Erythroblast (primary cell): ENCODE measurements at places on chromosomes 5 and 9.

GRCh38 chr9:130981002-130981755 lies 27.8 kb upstream of the LAMC3 start:
- DNase-seq, result no peak

- DNase-seq, result no peak
These were observed 12.8 kb downstream of the CEP78 start for GRCh38 chr9:78248635-78249034.

DNA sequence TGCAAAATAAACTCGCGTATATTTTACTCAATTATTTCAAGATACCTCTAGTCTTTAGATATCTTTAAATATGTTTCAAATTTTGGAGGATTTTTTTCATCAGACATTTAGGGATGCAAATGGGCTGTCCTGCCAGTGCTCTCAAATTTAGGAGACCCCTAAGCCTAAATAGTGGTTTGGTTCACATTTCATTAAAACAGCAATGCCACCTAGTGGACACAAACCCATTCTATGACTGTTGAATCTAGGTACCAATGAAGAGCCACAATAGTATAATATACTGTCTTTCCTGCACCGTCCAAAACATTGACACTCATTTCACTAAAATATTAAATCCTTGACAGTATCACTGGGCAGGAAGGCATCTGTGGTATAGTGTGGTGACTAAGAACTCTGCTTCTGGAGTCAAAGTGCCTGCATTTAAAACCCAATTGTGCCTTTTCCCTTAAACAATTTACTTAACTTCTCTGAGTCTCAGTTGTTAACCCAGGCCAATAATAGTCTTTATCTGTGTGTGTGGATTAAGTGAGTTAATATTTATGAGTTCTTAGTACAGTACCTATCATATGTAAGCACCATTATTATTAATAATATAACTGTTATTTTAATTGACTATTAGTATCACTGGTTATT lies 148.0 kb downstream of the RORB start:
- peak; percentile 4 for DNase-seq

GRCh38 chr5:78613151-78613533 lies 35.4 kb downstream of the LHFPL2 start:
- no peak for DNase-seq

GRCh38 chr5:140319833-140320232 lies 16.9 kb upstream of the PFDN1 start:
- no peak for DNase-seq

DNA sequence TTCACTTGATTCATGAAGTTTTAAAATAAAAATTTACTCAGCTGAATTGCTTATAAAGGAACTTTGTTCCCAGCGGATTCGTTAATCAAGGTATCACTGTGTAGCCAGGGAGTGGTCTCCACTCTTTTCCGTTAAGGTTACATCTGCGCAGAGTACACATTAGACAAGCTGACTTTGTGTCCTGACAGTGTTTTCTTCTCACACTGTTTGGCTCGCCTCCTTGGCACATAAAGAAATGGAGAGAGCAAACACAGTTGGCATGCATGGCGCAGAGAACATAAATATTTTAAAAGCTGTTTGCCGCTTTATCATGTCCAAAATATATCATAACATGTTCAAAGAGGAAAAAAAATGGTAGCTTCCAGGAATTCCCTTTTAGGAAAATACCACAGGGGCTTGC lies 153.2 kb downstream of the EDIL3 start:
- no peak for DNase-seq

GRCh38 chr9:69122082-69122548 lies 52.0 kb upstream of the TJP2 start:
- peak; percentile 85 for DNase-seq

- DNase-seq, result peak; percentile 67
These were observed 554 bp downstream of the SDHA start for GRCh38 chr5:218457-219291.

DNA sequence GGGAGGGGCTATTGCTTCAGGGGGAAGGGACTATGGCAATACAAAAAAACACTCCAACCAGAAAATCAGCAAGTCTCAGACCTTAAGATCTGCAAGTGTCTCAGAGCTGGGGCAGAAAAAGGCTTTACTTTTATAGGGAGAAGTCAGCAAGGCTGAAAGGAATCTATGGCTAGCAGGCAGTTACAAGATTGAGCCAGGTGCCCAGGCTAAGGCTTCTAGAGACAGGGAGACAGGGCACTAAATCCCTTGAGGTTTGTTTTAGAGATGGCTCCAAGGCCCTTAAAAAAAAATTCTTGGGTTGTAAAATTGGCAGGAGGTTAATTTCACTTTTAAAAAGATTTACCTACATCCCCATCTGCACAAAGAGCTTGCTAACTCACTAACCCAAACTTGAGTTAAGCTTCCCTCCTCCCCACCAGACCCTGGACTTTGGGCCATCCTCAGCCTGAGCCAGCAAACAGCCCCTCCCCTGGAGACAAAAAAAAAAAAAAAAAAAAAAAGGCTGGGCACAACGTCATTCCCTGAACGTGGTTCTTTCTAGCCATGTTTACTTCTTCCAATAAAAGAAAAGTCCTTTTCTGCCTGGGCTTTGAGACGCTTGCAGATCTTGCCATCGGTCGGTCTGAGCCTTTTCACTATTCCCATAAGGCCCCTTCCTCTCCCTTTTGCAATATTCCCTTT lies 17.9 kb downstream of the NIPAL4 start:
- DNase-seq, result no peak

GRCh38 chr9:113669522-113670115 lies 206.1 kb downstream of the RGS3 start:
- no peak for DNase-seq
